ENCODE measurements at places on chromosomes 4 and X. TPM values are rescaled to one million over a fixed set of nuclear protein-coding genes. Genes with fewer than 3 reads are reported as not detected.

The FGG gene
- 2.7 TPM for total RNA-seq

DNA sequence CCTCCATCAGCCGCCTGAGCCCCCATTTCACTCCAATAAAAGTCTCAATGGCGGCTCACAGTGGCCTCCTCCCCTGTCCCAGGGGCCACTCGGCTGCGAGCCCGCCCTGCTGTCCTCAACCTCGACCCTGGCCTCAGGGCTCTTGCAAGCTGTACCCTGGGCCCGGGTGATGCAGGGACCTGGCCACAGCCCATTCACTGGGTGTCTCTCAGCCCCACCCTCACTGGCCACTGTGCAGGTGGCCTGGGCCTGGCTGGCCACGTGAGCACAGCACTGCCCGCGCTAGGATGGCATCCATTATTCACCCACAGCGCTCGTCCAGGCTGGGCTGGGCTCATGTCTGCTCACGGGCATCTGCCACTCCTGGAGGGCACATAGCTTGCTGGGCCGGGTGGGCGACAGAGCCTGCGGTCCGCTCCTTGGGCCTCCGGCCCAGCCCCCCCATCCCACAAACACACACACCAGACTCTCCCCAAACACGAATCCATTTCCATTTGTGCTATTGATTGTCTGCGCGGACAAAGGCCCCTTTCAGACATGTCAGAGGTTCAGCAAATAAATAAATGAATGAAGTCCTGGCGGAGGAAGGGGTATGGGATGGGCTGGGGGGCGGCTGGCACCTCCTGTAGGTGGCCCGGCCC, 16.5 kb upstream of the FGFR3 start:
- H3K27me3 ChIP-seq: no peaks in the 10 kb centered on the region
- H3K36me3 ChIP-seq: no peaks in the 10 kb centered on the region
- H3K27ac ChIP-seq: no peak overlapping the region
- DNase-seq: no peak
- no peak overlapping the region for H3K4me3 ChIP-seq
- H3K4me1 ChIP-seq: peaks cover 21% of the 10 kb centered on the region

DNA sequence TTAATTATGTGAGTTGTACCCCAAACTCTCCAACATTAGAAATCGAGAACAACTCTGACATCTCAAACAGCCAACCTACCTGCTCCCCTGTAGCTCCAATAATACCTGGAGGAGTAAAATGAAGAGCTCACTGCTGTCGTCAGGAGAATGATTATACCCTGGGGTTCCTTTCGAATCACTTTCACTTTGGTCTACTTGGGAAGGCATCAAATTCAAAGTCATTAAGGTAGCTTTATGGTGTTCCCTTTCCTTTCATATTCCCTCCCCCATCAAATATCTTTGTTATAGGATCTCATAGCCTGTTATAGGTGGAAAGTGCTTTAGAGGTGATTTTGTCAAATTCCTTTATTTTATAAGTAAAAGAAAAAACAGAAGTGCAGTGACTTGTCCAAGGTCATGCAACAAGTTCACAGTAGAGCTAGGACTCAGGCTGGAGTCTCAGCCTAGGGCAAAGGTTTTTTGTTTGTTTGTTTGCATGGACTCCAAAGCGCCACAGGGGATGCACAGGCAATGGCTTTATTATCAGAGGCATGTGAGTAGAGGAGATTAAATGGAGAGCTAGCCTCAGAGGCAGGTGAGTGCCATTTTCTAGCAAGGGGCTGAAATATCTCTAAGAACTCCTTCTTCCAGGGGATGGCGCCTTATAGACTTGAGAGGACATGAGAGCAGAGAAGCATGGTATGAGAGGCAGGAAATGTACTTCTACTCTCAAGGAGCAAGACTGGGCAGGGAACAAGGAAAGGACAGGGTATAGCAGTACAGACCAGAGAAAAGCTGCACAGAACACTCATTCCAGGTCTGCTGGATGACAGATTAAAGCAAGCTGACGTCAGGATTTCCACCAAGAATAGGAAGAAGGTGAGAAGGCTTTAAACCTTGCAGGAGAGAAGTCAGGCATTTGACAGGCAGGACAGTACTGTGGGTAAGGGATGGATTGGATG, 262.1 kb upstream of the GPC4 start:
- no peak overlapping the region for H3K4me3 ChIP-seq
- H3K36me3 ChIP-seq: no peaks in the 10 kb centered on the region
- DNase-seq: no peak
- no peaks in the 10 kb centered on the region for H3K27me3 ChIP-seq
- no peak overlapping the region for H3K27ac ChIP-seq

DNA sequence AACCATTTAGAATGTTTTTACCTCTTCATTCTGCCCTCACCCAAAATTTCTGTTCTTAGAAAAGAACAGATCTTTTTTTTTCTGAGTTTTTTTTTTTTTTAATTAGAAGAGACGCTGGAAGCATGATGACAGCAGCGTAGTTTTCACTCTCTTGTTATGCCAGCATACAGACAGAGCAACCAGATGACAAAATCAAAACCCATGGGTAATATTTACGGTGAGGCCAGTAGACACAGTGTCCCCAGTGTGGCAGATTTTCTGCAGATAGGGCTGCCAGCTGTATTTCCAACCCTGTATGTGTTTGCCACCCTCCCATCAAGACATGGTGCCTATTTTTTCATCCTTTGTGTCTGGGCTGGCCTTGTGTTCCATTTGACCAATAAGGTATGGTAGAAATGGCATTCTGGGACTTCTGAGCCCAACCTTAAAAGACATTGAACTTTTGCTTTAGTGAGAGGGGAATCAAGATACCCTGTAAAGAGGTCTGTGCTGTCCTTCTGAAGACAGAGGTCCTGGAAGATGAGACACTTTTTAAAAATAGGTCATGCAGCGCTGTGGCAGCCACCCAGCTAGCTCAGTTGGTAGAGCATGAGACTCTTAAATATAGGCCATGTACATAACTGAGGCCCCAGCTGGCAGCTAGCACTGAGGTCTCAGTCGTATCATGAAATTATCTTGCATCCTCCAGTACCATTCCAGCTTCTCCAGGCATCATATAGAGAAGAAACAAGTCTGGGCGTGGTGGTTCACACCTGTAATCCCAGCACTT, 6.7 kb upstream of the ZNF41 start:
- H3K27me3 ChIP-seq: no peaks in the 10 kb centered on the region
- H3K4me1 ChIP-seq: no peaks in the 10 kb centered on the region
- no peak overlapping the region for H3K27ac ChIP-seq
- no peak overlapping the region for H3K4me3 ChIP-seq
- no peak for DNase-seq

The MAGEC1 gene
- total RNA-seq: not detected

GRCh38 chrX:117957128-117957527, 159.5 kb downstream of the KLHL13 start:
- no peak overlapping the region for H3K4me3 ChIP-seq
- no peaks in the 10 kb centered on the region for H3K27me3 ChIP-seq
- no peak for DNase-seq

DNA sequence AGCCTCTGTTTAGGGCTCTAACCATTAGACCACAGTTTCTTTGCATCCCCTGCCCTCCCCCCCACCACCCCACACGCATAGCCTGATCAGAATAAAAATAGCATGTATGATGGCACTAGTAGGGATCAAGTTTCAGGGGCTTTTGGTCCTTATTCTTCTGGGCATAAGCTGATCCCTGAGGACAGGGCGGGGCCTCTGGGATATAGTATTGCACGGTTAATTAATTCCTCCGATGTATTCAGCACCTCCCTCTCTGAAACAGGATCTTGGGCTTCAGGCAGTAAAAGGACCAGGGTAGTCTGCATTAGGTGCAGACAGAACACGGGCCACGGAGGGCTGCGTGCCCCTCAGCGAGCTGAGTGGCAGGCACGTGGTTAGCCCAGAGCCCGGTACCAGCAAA, 57.1 kb downstream of the ELF4 start:
- H3K4me3 ChIP-seq: no peak overlapping the region
- peaks cover 14% of the 10 kb centered on the region for H3K36me3 ChIP-seq
- no peak for DNase-seq
- H3K27ac ChIP-seq: no peak overlapping the region

GRCh38 chr4:154082760-154083535, 294.1 kb upstream of the SFRP2 start:
- H3K27ac ChIP-seq: no peak overlapping the region
- no peaks in the 10 kb centered on the region for H3K27me3 ChIP-seq
- no peak overlapping the region for H3K4me3 ChIP-seq
- H3K4me1 ChIP-seq: peaks cover 8% of the 10 kb centered on the region
- H3K36me3 ChIP-seq: no peaks in the 10 kb centered on the region

The DCTD gene
- 96.3 TPM for total RNA-seq

The CORIN gene
- total RNA-seq: 3.5 TPM
